Progenitor cell of endocrine pancreas (in vitro differentiated cells): ENCODE measurements at places on chromosomes 2 and 18.

GRCh38 chr2:54308186-54308585 lies 52.2 kb upstream of the TSPYL6 start:
- no peak overlapping the region for H3K4me3 ChIP-seq
- no peak for DNase-seq
- no peak overlapping the region for H3K27ac ChIP-seq
- H3K36me3 ChIP-seq: no peaks in the 10 kb centered on the region
- no peaks in the 10 kb centered on the region for H3K4me1 ChIP-seq
- H3K27me3 ChIP-seq: no peaks in the 10 kb centered on the region

DNA sequence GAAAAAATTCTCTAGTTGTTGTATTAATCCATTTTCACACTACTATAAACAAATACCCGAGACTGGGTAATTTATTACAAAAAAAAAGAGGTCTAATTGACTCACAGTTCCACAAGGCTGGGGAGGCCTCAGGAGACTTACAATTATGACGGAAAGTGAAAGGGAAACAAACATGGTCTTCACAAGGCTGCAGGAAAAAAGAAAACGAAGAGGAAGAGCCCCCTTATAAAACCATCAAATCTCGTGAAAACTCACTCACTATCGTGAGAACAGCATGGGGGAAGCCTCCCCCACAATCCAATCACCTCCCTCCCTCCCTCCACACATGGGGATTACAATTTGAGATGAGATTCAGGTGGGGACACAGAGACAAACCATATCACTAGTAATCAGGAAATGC lies 61.7 kb upstream of the SPTBN1 start:
- H3K4me1 ChIP-seq: no peaks in the 10 kb centered on the region
- H3K36me3 ChIP-seq: no peaks in the 10 kb centered on the region
- H3K4me3 ChIP-seq: no peak overlapping the region
- no peaks in the 10 kb centered on the region for H3K27me3 ChIP-seq
- no peak for DNase-seq

DNA sequence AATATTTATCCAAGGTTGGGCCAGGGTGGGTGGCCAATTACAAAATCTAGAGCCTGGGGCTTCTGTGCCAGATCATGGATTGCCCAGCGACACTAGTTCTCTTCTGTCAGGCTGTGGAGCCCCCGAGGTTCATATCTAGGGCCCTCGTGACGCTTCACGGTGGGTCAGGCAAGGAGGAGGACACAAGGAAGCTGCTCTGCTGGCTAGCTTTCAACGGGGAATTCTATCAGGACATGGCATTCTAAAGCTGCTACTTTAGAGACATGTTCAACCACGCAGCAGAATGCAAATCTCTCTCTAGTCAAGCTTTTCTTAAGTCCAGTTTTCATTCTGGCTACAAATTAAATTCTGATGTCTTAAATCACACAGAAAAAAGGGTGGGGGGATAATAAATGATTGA lies 180.2 kb downstream of the THADA start:
- H3K27ac ChIP-seq: no peak overlapping the region
- peaks cover 19% of the 10 kb centered on the region for H3K27me3 ChIP-seq
- peaks cover 8% of the 10 kb centered on the region for H3K36me3 ChIP-seq

DNA sequence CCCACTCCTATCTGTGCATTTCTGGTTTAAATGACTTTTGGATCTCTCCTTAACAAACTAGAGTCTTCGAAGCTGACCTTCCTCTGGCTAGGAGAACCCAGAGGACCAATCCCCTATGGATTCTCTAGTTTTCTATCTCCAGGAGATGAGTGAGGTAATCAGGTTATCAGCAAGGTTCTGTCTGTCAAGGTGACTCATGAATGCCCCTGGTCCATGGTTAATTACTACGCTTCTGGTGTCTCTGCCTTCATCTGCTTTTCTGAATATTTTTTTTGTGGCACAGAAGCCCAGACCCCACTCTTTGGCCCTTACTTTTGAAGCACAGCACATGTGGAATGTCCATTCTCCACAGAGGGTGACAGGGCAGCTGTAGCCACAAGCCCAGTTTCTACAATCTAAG lies 897.9 kb upstream of the KLHL29 start:
- H3K27me3 ChIP-seq: no peaks in the 10 kb centered on the region
- no peak overlapping the region for H3K4me3 ChIP-seq
- no peak for DNase-seq
- no peaks in the 10 kb centered on the region for H3K36me3 ChIP-seq
- H3K4me1 ChIP-seq: no peaks in the 10 kb centered on the region
- no peak overlapping the region for H3K27ac ChIP-seq
